ENCODE measurements at places on chromosomes 1 and 21.
A peak's percentile ranks its signal among the peaks of the same experiment; 100 is the strongest.

DNA sequence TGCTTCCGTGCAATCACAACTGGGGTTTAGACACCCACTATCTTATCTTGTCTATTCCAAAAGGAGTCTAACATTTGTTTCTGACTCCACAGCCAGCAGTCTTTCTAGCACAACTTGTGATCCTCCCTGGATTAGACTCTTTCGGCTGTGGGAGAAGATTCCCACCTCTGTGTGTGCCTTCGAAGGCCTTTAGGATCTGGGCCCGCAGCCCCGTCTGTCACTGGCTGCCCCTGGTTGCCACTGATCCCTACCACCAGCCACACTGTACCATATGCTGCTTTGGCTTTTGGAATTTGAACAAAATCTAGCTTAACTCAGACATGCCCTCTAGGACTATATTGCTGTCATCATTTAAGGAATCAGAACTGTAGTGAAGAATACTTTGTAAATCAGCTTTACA lies 18.0 kb downstream of the NTPCR start:
- peaks cover 24% of the 10 kb centered on the region for H3K4me1 ChIP-seq
- peaks cover 54% of the 10 kb centered on the region for H3K36me3 ChIP-seq
- H3K27ac ChIP-seq = no peak overlapping the region
- H3K27me3 ChIP-seq = no peaks in the 10 kb centered on the region
- DNase-seq = no peak
- no peak overlapping the region for H3K4me3 ChIP-seq

DNA sequence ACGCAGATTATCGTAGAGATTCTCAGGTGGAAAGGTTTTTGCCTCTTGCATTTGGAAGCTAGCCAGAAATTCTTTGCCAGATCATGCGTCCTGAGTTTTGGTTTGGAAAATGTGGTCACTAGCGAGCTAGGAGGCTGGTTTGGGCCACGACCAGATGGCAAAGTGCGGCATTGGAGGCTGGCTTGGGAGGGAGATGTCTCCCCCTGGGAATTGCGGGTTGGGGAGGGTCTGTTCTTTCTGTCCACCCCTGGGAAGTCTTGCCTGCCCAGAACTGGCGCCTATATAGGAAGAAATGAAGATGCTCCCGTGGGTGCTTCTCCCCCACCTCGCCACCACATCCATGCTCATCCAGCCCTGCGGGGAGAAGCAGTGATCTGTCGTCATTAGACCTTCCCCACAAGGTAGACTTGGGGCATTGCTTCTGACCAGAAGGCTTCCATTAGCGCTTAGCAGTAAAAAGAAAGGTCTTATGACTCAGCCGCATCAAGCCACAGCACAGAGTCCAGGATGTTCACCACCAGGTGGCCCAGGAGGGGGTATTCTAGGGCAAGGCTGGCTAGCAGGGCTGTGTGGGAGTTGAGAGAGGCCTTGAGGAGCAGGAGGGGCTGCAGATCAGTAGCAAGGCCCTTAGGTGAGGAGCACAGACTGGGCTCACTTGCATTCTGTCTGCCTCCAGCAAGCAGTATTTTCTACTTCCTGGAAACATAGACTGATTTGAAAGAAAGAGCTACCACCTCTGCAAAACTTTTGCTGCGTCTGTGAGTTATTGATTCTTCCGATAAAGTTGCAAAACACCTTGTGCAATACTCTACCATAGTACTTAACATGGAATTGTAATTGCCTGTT lies 1.5 kb upstream of the PTP4A2 start:
- H3K27me3 ChIP-seq = no peaks in the 10 kb centered on the region
- peaks cover 84% of the 10 kb centered on the region for H3K4me1 ChIP-seq
- DNase-seq = peak; percentile 93
- H3K27ac ChIP-seq = peak overlapping the region; percentile 74
- no peak overlapping the region for H3K4me3 ChIP-seq
- H3K36me3 ChIP-seq = peaks cover 5% of the 10 kb centered on the region

GRCh38 chr1:37393173-37394120 lies 80.9 kb upstream of the ZC3H12A start:
- no peak for DNase-seq
- no peaks in the 10 kb centered on the region for H3K4me1 ChIP-seq
- peaks cover 37% of the 10 kb centered on the region for H3K27me3 ChIP-seq
- no peak overlapping the region for H3K27ac ChIP-seq
- no peak overlapping the region for H3K4me3 ChIP-seq

GRCh38 chr1:177915641-177916040 lies 54.2 kb downstream of the SEC16B start:
- H3K27me3 ChIP-seq = no peaks in the 10 kb centered on the region
- no peak for DNase-seq
- no peaks in the 10 kb centered on the region for H3K36me3 ChIP-seq
- H3K27ac ChIP-seq = no peak overlapping the region
- no peak overlapping the region for H3K4me3 ChIP-seq

- H3K36me3 ChIP-seq = no peaks in the 10 kb centered on the region
- H3K4me3 ChIP-seq = no peak overlapping the region
- DNase-seq = no peak
- H3K4me1 ChIP-seq = no peaks in the 10 kb centered on the region
These were observed 342.6 kb upstream of the PKN2 start for GRCh38 chr1:88341447-88341846.

DNA sequence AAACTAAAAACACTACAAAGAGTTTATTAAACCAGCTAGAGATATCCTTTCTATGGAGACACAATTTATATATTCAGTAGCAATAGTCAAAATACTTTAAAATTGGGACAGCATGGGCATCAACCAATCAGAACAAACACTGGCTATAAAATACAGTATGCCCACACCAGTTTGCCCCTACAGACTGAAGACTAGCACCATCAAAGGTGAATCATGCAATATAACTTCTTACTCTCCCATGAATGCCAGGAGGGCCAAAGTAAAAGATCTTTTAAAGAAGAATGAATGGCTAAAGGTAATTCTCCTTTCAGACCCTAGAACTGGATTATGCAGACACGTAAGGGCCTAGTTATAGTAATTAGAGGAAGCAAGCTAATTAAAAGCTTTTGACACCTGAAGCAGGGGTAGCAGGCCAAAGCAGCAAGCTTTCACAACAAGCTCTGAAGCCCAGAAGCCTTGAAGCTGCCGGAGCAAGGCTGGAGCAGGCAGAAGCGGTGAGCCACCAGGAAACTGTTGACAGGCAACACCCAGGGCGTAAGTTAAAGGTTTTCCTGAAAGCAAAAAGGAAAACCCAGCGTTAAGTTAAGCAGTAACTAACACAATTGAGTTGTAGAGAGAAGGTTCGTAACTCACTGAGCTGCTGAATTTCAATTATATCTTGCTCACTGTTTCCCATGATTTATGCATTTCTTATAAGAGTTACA lies 99.3 kb downstream of the CDC42BPA start:
- no peak overlapping the region for H3K4me3 ChIP-seq
- H3K27ac ChIP-seq = peak overlapping the region; percentile 67
- H3K4me1 ChIP-seq = peaks cover 18% of the 10 kb centered on the region
- H3K27me3 ChIP-seq = no peaks in the 10 kb centered on the region
- peak; percentile 43 for DNase-seq

DNA sequence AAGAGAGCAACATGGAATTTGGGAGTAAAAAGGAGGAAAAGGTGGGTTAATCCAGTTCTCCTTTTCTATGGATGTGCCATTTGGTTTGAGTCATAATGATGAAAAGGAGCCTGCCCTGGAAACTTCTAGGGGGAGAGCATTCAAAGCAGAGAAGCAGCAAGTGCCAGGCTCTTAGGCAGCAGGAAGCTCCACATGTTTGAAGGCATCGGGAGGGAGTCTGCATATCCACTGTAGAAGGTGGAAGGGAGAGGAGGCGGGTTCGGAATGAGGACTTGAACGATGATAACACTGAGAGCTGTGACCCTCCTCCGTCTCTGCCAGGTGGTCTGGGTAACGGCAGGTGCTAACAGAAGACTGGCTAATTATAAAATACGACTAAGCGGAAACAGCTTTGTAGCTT lies 128.2 kb downstream of the RYR2 start:
- no peak overlapping the region for H3K4me3 ChIP-seq
- DNase-seq = no peak
- H3K27ac ChIP-seq = no peak overlapping the region
- no peaks in the 10 kb centered on the region for H3K36me3 ChIP-seq
- H3K27me3 ChIP-seq = no peaks in the 10 kb centered on the region

DNA sequence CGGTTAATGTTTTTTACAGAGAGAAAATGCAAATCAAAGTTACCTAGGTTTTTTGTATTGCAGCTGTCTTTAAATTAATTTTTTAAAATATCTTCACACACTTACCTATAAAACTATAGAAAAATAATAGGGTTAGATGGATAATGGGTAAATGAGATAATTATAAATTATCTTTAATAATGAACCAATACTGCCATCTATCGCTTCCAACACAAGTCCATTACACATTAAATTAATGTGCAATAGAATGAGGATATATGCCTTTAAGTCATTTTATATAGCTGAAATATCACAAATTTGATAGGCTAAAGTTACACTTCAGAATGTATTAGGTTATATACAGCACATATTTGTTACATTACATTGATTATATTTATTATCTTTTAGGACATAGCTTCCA lies 2212.8 kb downstream of the MRPL39 start:
- H3K27me3 ChIP-seq = no peaks in the 10 kb centered on the region
- no peaks in the 10 kb centered on the region for H3K4me1 ChIP-seq
- H3K27ac ChIP-seq = no peak overlapping the region
- no peak overlapping the region for H3K4me3 ChIP-seq
- H3K36me3 ChIP-seq = no peaks in the 10 kb centered on the region
- DNase-seq = no peak

DNA sequence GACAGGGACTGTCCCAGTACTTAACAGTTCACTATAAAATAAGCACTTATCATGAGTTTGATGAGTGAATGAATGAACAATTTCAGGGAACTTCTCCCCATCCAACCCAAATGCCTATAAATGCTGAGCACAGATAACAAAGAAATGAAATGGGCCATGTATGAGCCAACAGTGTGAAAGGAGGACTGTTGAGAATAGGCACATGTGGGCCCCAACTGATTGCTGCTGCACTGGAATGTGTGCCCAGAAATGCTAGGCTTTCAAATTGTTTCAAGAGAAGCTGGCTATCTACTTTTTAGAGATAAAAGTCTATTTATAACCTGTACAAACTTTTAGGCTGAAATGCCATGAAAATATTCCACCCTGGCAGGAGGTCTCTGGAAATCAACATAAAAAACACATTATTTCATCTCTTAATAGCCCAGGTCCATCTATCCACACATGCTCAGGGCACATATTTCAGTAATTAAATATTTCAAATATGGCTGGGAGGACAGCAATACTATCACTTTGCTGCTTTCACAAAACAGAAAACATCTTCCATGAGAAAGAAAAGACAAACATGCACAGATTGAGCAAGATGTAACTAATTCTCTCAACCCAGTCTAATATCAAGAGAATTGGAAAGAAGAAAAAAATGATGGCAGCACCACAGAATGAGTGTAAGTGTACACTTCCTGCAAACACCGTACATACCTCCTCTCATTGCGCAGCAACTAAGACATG lies 49.8 kb downstream of the COLGALT2 start:
- DNase-seq = no peak
- no peaks in the 10 kb centered on the region for H3K36me3 ChIP-seq
- no peaks in the 10 kb centered on the region for H3K27me3 ChIP-seq
- H3K4me3 ChIP-seq = no peak overlapping the region

GRCh38 chr1:170823120-170823519 lies 112.2 kb upstream of the MROH9 start:
- no peaks in the 10 kb centered on the region for H3K36me3 ChIP-seq
- no peak overlapping the region for H3K4me3 ChIP-seq
- H3K4me1 ChIP-seq = no peaks in the 10 kb centered on the region
- no peak overlapping the region for H3K27ac ChIP-seq
- no peaks in the 10 kb centered on the region for H3K27me3 ChIP-seq

- DNase-seq = no peak
- H3K27ac ChIP-seq = no peak overlapping the region
- H3K4me1 ChIP-seq = peaks cover 5% of the 10 kb centered on the region
- no peaks in the 10 kb centered on the region for H3K27me3 ChIP-seq
- no peak overlapping the region for H3K4me3 ChIP-seq
These were observed 41.1 kb downstream of the COLGALT2 start for GRCh38 chr1:183996396-183996795.

GRCh38 chr21:41055266-41055665 lies 112.7 kb upstream of the BACE2 start:
- H3K27me3 ChIP-seq = no peaks in the 10 kb centered on the region
- no peaks in the 10 kb centered on the region for H3K36me3 ChIP-seq
- H3K4me1 ChIP-seq = no peaks in the 10 kb centered on the region
- no peak overlapping the region for H3K4me3 ChIP-seq
- DNase-seq = no peak

DNA sequence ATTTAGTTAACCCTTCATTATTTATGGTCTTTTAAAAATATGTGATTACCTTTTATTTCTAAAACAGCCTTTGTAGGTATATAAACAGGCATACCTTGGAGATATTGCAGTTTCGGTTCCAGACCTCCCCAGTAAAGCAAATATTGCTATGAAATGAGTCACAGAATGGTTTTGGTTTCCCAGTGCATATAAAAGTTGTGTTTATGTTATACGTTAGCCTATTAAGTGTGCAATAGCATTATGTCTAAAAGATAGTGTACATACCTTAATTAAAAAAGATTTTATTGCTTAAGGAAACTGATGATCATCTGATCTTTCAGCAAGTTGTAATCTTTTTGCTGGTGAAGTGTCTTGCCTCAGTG lies 44.1 kb downstream of the XCL2 start:
- no peak overlapping the region for H3K27ac ChIP-seq
- H3K27me3 ChIP-seq = no peaks in the 10 kb centered on the region
- peaks cover 10% of the 10 kb centered on the region for H3K4me1 ChIP-seq
- H3K36me3 ChIP-seq = no peaks in the 10 kb centered on the region
- DNase-seq = no peak

- no peak overlapping the region for H3K27ac ChIP-seq
- H3K4me1 ChIP-seq = peaks cover 13% of the 10 kb centered on the region
- DNase-seq = peak; percentile 63
- H3K4me3 ChIP-seq = no peak overlapping the region
These were observed 203.2 kb downstream of the SDCCAG8 start for GRCh38 chr1:243459059-243459458.

GRCh38 chr21:44761011-44761729 lies 40.5 kb downstream of the UBE2G2 start:
- no peak for DNase-seq
- H3K27ac ChIP-seq = no peak overlapping the region
- no peak overlapping the region for H3K4me3 ChIP-seq
- no peaks in the 10 kb centered on the region for H3K4me1 ChIP-seq
- no peaks in the 10 kb centered on the region for H3K27me3 ChIP-seq

DNA sequence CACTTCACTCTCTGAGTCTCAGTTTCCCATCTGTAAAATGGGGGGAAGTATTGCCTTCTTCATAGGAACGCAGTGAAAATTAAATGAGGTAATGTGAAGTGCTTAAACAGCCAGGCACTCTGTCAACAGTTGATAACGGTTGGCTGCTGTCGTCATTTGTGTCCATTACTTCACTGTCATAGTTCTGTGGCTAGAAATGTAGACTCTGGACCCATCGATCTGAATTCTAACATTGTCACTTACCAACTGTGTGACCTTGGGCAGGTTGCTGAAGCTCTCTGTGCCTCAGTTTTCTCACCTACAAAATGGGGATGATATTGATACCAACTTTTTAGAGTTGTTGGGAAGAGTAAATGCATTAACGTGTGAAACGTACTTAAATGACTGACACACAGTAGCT lies 152.6 kb downstream of the PTPRU start:
- no peaks in the 10 kb centered on the region for H3K36me3 ChIP-seq
- no peaks in the 10 kb centered on the region for H3K27me3 ChIP-seq

GRCh38 chr1:15148941-15149340 lies 4.6 kb upstream of the TMEM51 start:
- peaks cover 9% of the 10 kb centered on the region for H3K27me3 ChIP-seq
- no peak overlapping the region for H3K4me3 ChIP-seq
- H3K4me1 ChIP-seq = no peaks in the 10 kb centered on the region
- no peak overlapping the region for H3K27ac ChIP-seq

Measured in common myeloid progenitor, CD34-positive (primary cell).